ENCODE measurements at places on chromosomes 5 and 9.

GRCh38 chr5:38807570-38808483 is 38.0 kb upstream of the OSMR start:
- no peak for DNase-seq

GRCh38 chr9:94222870-94223269 is 36.2 kb upstream of the ZNF169 start:
- no peak for DNase-seq

GRCh38 chr9:125878164-125878631 is 131.0 kb downstream of the PBX3 start:
- no peak for DNase-seq

GRCh38 chr5:76194340-76194739 is 111.2 kb downstream of the SV2C start:
- DNase-seq, result no peak

DNA sequence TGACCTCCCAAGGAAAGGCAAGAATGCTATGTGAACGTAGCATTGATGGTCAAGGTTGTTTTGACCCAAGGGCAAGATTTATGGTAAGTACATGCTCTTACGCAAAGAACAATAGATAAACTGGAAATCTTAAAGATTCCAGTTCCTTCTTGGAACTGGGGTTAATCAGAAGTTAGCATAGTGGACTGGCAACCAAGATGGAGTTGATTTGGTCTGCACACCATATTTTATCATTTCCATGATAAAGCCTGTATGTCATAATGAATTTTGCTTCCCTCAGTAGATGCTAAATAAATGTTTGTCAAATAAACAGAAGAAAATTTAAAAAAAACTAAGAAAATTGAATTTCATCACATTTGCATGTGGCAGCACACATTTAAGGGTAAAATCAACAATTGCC is 242.4 kb upstream of the MEF2C start:
- no peak for DNase-seq

- no peak for DNase-seq
Observed at GRCh38 chr5:158514319-158514985, 585.3 kb downstream of the EBF1 start.

DNA sequence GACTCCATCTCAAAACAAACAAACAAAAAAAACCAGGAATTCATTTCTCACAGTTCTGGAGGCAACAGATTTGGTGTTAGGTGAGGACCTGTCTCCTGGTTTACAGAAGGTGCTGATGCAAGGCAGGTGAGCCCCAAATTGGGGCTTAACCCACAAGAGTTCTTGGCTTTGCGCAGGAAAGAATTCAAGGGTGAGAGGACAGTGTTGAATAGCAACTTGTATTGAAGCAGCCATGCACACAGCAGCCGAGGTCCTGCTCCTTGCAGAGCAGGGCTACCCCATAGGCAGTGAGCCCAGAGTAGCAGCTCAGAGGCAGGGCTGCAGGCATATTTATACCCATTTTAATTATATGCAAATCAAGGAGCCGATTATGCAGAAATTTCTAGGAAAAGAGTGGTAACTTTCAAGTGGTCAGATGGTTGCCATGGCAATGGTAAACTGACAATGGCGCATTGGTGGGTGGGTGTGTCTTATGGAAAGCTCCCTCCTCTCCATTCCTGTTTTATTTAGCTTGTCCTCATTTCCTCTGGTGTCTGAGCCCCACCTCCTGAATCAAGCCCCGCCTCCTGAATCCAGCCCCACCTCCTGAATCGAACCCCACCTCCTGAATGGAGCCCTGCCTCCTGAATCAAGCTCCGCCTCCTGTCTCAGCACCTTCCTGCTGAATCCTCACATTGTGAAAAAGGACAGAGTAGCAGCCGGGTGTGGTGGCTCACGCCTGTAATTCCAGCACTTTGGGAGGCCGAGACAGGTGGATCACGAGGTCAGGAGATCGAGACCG is 34.5 kb upstream of the COL5A1 start:
- DNase-seq, result no peak

- DNase-seq, result no peak
Observed at GRCh38 chr5:166166071-166166470, 2125.4 kb upstream of the WWC1 start.

DNA sequence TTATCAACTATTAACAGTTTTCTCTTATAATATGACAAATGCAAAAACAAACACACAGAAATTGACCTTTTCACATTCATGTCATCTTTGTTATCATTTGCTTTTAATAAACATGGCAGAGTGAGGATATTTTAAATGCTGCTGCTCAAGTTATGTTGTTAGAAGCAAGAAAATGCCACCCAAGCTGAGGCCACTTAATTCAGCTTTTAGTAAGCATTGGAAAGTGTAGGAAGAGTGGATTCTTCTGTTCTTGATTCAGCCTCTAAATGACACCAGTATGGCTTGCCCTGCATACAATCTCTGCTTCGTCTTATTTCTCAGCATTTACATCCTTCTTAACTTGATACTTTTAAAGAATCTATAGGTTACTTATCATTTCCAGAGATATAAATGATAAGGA is 420.4 kb upstream of the POU5F2 start:
- no peak for DNase-seq

- DNase-seq, result no peak
Observed at GRCh38 chr5:173868096-173868880, 19.9 kb upstream of the CPEB4 start.

- DNase-seq, result no peak
Observed at GRCh38 chr5:69530561-69531405, 29.2 kb upstream of the GTF2H2C start.

- DNase-seq, result no peak
Observed at GRCh38 chr5:171143171-171143570, 165.9 kb upstream of the TLX3 start.

DNA sequence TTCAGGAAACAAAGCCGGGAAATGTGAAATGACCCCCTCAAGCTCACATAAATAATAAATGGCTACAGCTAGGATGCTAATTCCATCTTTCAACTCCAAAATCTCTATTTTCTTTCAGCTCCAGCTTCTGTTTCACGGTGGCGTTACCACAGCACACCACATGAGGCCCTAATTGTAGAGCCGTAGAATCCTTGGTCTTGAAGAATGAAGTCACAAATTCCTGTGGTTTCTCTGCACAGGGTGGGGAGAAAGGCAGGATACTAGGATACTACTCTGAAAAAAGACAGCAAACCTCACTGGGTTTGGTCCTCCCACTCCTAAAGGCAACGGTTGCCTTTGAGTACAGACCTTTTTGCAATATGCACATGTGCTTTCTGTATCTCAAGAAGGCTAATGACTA is 13.9 kb upstream of the RARS1 start:
- DNase-seq, result no peak

- no peak for DNase-seq
Observed at GRCh38 chr9:113964495-113965170, 88.5 kb downstream of the ZNF618 start.

GRCh38 chr5:148912146-148912545 is 85.7 kb downstream of the ADRB2 start:
- no peak for DNase-seq

DNA sequence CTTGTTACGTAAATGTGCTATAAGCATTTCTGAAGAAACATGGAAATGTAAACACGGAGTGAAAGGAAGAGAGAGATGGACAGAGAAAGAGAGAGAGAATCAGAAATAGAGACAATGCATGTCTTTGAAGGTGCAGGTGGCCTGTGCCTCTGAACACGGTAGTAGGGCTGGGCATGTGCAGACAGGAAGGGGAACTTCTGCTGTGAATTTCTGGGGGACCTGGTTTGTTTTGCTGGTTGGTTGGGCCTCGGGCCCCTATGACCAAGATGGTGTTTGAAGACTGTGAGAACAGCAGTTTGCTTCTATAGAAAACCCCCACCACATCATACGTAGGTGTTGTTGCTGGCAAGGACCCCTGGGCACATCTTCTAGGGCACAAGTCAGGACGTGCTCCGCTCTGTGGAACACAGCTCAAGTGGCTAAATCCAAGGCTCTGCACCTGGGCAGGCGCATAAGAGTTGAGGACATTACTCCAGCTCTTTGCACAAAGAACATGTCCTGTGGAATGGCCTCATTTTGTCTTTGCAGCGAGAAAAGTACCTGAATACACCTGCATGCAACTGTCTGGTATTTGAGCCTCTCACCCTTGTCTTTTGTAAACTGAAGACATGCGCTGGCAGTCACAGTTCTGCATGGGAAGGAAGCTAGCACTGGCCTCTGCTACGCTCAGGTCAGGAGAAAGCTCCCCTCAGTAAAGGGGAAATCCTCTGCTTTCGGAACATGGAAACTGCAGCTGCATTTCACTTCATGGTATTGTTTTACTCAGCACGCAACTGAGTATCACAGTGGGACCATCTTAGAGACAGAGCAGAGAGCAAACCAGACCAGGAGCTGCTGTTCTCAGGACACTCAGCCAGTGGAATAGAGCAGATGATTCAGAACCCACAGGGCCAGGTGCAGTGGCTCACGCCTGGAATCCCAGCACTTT is 2.7 kb downstream of the OR2V2 start:
- DNase-seq, result no peak

DNA sequence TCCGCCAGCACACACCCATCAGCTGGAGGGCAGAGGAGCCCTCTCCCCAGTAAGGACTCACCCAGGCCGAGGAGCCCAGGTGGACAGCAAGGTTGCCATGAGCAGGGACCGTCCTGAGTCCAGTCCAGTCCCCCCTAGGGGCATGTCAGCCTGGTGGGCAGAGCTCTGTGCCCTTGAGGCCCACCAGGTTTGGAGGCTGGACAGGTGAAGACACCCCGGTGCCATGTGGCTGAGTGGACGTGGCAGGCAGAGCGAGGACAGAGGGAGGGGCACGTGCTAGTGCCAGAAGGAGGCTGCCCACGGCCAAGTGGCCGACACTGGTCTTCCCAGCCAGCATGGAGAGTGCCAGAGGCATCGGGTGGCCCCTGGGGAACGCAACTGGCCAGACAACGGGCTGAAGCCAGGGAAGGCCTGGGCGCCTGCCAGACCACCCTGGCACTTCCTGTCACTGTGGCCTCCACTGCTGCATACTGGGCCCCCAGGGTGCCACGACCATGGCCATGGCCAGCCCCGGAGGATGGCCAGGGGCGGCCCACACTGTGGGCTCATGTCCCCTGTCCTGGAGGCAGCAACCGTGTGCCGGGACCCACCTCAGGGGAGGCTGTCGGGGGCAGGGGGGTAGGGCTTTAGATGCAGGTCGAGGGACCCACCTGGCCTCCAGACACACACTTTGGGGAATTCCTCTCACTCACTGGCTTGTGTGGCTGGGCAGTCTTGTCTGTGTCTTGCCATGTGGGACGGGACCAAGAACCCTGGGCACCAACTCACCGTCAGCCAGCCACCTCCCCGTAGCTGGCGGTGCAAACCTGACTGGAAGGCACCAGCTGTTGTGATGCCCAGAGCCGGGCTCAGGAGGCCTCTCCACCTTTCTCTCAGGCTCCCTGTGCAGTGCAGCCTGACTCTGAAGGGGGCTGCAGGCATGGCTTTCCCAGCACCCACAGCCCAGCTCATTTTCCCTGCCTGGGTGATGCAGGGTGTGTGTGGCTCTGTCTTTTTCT is 42.3 kb upstream of the LPCAT1 start:
- no peak for DNase-seq

DNA sequence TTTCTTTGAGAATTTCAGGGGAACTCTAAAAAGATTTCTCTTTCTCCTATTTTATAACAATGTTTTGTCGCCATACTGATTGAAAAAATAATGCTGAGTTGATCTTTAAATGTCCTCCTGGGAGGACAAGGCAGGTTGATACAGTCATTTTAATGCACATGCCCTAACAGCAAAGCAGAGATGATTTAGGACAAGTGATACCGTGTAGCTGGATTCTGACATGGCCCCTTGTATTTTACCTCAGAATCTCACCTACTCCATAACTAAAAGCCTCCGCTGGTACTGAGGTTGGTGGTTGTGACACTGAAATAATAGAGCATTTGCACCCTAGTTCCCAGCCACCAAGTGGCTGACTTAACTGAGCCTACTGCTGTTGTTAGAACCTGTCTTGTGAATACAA is 811 bp upstream of the LRRTM2 start:
- DNase-seq, result no peak

DNA sequence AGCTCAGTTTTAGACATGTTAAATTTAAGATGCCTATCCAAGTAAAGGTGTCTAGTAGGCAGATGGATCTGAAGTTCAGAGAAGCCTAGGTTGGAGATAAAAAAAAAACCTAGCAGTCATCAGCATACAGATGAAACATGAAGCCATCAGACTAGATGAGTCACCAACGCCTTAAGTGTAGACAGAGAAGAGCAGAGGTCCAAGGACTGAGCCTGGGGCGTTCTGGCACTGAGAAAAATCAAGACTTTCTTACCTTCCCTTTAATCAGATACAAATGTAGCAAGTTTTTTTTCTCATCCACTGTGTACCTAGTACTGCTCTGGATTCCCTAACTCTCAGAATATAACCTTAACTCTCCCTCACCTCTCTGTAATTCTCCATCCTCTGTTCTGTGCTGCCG is 97.3 kb downstream of the SIL1 start:
- no peak for DNase-seq

DNA sequence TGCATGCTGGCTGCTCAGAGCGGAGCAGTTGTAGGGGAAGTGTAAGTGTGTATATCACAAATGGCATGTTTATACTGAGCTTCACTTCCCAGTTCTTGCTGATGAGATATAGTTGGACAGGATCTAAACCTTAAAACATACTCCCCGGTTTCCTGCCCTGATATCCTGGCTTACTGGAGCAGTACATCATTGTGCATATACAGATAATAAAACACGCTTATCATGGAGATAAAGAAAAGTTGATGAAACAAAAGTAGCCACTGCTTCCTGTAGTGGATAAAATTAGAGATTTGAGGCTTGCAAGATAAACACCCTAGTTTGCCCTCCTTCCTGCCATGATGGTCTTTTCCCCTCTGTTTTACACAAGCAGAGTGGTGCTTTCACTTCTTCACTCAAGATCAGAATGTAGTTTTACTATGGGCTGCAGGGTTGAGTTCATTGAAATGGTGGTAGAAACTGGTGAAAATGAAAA is 15.0 kb downstream of the NPR3 start:
- no peak for DNase-seq

GRCh38 chr5:6358434-6358820 is 19.9 kb downstream of the MED10 start:
- DNase-seq, result no peak

- DNase-seq, result no peak
Observed at GRCh38 chr9:12230708-12231107, 462.5 kb upstream of the TYRP1 start.

DNA sequence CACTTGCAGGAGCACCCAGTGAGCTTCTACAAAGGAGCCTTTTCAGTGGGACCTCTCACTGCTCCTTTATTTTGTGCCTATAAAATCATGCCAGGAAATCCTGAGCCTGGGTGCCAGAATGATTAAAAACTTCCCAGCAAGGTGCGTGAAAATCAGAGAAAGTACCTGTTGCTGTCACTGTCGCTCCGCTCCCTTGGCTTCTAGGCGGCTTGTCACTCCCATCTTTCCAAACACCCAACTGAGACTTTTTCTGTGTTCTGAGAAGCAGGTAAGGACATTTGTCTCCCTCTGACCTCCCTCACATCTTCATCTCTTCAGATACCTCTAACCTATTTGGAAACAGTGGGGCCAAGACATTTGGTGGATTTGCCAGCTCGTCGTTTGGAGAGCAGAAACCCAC is 53.9 kb downstream of the FAM78A start:
- no peak for DNase-seq

Data from activated gamma-delta T cell treated with anti-CD3 and anti-CD28 coated beads, Interleukin-2, amount 50 U/mL, for 16 hours (primary cell).